MM.1S (cell line): ENCODE measurements at places on chromosomes 13 and 19.

- DNase-seq, result no peak
Measured at GRCh38 chr13:50449465-50449864, 394.0 kb downstream of the DLEU7 start.

DNA sequence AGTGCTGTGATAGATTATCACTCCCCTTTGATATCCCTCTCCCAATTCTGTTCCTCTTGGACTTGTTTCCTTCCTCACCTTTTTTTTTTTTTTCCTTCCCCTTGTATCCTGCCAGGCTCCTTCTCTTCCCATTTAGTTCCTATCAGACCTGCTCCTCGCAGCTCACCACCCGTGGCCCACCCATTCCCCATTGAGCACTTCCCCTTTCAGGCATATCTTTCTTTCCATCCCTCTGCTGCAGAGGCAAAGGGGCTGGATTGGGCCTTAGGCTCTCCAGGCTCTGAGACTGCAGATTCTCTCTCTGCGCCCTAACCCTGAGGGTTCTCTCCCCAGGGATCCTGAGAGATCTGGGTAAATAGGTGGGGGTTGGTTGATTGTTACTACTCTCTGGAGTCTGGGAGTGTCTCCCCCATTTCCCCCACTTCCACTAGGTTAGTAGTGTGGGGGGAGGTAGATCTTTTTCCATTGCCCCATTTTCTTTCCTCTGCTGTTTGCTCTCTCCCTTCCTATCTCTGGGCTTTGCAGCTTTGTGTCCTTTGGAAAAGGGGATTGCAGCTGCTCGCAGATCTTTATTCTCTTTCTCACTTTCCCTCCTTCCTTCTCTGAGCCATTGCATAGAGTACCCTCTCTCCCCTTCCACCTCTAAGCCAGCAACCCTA lies 2.3 kb downstream of the ARHGAP35 start:
- DNase-seq, result no peak

- no peak for DNase-seq
Measured at GRCh38 chr13:113122550-113123225, at the start of gene F10. Gene F10, plus strand, starts transcription at chr13:113122799. Its CDS starts 57 bp downstream, at chr13:113122856.

DNA sequence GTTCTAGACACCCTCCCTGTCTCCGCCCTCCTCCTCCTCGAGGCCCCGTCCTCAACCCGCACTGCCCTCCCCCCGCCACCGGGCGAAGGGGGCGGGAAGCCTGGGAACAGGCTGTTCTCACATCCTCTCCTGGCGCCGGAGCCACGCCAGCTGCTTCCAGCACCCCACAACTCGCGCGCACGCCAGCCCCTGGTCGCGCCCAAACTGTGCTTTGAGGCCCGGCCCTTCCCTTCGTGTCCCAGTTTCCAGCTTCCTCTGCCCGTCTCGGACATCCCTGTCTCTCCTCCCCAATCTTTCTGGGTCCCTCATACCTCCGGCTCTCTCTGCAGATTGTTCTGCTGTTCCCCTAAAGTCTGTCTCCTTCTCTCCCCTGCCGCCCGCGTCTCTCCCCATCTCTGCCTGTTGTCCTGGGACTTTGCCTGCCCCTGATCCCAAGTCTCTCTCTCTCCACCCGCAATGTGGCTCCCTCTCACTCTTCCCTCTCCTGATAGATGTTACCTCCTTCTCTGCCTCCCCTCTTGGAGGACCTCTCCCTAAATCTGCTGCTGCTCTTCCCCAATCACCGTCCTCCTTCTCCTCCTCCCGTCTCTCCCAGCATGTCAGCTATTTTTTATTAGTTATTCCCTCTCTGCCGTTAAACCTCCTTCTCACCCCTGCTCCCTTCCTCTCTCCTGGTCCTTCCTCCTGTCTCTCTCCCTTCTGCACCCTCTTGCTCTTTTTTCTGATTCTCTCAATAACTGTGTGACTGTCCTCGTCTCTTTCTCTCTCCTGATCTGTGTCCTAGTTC lies 14.2 kb downstream of the DPF1 start:
- DNase-seq, result no peak

DNA sequence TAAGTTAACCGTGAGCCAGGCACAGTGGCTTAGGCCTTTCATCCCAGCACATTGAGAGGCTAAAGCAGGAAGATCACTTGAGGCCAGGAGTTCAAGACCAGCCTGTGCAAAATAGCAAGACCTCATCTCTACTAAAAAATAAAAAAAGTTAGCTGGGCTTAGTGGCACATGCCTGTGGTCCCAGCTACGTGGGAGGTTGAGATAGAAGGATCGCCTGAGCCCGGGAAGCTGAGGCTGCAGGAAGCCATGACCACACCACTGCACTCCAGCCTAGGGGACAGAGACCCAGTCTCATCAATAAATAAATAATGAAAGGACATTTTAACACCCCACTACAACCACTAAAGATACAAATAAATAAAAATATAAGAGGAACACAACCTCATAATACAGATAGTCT lies 21.6 kb downstream of the LSM14A start:
- DNase-seq, result no peak

- no peak for DNase-seq
Measured at GRCh38 chr13:98994896-98995295, 17.0 kb upstream of the DOCK9 start.

DNA sequence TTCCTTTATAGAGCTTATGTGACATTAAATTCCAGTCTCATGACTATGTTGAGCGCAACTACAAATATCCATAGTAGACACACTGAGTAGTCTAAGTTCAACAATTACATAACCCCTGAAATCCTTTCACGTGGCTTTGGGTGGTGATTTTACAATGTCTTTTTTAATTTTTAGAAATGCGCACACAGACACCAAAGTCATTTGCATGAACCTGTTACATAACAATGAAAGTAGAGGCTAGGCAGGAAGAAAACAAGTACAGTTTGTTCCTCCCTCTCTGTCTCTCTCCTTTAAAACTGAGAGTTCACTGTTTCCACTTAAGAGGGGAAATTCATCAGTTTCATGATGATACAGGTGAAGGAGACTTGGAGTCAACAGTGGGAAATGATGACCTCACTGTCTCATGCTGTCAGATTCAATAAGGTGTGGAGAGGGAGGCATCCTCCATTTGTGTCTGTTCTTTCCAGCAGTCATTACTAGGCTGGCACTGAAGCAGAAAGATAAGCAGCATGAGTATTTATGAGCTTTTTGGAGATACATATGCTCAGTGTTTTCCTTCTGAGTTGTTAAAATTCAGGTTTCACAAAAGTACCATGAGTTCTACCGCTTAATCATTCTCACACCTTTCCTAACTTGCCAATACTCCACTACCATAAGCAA lies 201.8 kb downstream of the LHFPL6 start:
- no peak for DNase-seq

DNA sequence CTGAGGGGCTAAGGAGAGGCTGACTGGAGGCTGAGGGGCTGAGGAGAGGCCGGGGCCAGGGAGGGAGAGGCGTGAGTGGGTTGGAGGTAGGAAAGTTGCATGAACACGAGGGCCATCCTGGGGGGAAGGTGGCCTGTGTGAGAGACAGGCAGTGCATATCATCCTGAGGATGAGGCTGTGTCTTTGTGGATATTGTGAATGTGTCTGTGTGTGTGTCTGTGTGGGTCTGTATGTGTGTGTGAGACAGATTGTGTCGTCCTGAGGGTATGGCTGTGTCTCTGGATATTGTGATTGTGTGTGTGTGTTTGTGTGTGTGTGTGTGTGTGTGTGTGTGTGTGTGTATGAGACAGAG lies 422 bp downstream of the ZNF71 start:
- DNase-seq, result no peak

DNA sequence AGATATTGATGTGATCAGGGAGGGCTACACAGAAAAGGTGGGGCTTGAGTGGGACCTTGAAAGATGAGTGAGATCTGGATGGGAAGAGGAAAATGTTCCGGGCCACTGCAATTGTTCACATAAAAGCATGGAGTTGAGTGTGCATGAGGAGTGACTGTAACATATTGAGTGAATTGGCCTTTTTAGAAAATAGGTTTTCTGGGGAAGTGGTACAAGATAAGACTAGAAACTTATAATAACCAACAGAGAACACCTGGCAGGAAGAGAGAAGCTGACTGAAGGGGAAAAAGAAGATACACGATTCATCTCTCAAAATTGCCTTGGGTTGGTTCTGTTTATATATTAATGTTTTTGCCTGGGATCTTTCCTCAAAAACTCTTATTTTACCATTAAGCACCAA lies 32.2 kb downstream of the SLC10A2 start:
- DNase-seq, result no peak

DNA sequence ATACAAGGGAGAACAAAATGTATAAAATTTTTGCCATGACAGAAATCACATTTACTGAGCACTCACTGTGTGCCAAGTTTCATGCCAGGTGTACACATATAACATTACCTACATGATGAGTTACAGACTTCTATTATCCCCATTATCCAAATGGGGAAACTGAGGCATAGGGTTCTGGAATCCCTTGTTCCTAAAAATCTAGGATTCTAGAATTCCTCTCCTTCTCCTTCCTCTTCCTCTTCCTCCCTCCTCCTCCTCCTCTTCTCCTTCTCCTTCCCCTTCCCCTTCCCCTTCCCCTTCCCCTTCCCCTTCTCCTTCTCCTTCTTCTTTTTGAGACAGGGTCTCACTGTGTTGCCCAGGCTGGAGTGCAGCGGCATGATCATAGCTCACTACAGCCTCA lies 14.2 kb upstream of the BCL3 start:
- no peak for DNase-seq

- peak; percentile 75 for DNase-seq
Measured at GRCh38 chr19:2087621-2088100, 8.5 kb downstream of the MOB3A start.

DNA sequence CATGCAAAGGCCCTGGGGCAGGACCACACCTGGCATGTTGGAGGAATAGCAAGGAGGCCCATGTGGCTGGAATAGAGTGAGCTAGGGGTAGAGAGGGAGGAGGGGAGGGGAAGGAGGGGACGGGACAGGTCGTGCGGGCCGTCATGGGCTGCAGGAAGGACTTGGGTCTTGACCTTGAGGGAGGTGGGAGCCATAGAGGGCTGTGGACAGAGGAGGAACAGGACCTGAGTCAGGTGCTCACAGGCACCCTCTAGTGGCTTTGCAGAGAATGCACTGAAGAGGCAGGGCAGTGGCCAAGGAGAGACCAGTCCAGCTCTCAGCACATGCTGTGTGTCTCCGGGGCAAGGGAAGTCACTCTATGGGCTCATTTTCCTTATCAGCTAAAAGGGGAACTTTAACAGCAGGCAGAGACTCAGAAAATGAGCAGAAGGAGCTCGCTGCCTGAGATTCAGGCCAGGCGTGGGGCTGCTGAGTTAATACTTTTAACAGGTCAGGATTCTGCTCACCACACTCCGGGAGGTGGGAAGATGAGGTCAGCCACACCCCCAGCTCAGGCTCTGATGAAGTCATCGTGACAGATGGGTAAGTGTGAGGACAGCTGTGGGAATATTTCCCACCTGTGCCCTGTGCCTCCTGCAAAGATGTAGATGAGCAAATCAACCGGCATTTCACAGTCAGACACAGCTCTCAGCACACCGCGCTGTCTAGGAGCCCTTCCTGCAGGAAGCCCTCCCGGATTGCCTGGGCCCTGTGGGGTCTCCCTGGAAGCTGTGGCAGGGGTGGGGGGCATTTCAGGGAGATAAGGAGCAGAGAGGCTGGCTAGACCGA lies 6.0 kb upstream of the TNFAIP8L1 start:
- peak; percentile 60 for DNase-seq

GRCh38 chr19:8161135-8161646 lies 11.8 kb upstream of the FBN3 start:
- DNase-seq, result peak; percentile 59

GRCh38 chr19:55044771-55045716 lies 7.0 kb upstream of the GP6 start:
- DNase-seq, result no peak

- no peak for DNase-seq
Measured at GRCh38 chr19:35714601-35715354, 3.0 kb upstream of the KMT2B start.

DNA sequence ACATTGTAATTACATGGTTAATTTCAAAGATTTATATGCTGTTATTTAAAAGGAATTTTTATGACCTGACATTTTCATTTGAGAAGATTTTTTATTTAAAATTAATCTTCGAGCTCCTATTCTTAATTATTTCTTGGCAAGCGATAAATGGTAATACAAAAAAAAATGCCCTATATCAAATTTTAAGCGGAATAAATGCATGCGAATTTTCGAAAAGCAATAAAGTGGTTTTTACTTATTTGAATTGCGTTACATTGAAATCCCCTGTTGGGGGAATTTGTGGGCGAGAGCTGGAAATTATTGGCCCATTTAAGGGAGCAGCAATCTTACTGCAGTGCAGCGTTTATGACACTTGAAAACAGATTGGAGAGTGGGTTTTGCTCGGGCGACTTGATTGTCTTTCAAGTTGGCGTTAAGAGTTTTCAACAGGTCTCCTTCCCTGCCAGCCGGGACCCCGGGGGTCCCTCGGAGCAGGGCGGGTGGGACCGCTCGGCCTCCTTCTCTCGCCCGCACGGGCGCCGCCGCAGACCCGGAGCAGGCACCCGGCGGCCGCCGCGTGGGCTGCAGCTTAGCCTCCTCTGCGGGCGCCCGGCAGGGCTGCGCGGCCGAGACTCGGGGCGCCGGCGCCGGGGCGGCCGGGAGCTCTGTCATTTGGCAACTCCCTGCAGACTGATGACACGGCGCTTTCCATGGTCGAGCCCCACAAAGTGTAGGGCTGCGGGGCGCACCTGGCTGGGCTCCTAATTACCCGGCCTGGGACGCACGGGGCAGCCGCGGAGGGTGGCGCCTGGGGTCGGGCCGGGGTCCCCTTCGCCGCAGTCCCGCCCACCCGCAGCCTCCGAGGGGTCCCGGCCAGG lies 255.1 kb upstream of the SOX21 start:
- peak; percentile 25 for DNase-seq
